Amygdala (tissue), 56 donors: ENCODE measurements at places on chromosomes 13 and 19.
A peak's percentile ranks its signal among the peaks of the same experiment; 100 is the strongest.

- no peak for DNase-seq
These were observed 30.1 kb downstream of the EPS15L1 start for GRCh38 chr19:16441661-16442162.

GRCh38 chr13:52954838-52955237, 73.8 kb upstream of the OLFM4 start:
- DNase-seq, result no peak

GRCh38 chr19:16024266-16025107, 51.8 kb upstream of the TPM4 start:
- no peak for DNase-seq

GRCh38 chr13:21124852-21125251, 51.5 kb downstream of the SKA3 start:
- DNase-seq, result peak; percentile 54

DNA sequence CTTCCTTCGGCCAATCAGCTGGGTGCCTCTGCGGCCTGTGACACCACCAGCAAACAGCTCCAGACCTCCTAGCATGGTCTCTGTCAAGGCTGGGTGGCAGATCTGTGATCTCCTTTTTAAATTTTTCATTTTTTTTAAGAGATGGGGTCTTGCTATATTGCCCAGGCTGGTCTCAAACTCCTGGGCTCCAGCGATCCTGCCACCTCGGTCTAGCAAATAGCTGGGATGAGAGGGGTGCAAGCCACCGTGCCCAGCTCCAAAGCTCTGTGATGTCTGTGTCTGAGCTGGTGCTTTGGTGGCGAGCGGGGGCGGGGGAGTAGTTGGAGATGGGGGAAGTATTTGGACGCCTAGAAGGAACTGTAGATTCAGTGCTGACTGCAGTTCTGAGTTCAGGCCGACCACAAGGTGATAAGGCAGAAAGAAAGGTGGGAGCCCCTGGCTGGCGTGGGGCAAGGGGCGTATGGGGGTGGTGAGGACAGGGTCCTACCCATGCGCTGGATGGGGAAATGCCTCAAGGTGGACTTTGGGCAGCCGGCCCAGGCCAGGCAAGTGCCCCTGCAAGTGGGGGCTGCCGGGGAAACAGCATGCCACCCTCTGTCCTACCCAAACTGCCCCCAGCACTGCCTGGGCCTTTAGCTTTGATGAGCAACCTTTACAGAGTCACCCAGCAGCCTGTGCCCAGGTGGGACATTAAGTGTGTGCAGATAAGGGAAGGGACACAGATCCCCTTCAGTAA, 5.5 kb downstream of the DPP9 start:
- DNase-seq, result no peak

DNA sequence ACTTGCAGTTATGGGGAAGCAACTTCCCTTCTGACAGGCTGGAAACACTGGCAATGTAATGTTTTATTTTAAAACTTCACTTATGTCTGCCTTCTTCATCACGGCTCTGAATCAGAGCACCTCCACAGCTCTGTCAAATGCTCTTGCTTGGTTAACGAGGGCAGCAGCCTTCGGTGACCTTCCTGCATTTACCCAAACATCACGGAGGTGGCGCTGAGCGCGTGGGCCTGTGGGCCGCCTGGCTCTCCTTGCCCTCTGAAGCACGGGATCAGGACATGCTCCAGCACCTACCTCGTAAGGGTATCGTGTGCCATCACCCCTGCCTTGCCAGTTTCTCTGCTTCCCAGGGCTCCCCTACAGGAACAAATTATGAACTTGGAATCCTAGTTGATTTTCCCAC, 310.0 kb downstream of the TEX29 start:
- no peak for DNase-seq

DNA sequence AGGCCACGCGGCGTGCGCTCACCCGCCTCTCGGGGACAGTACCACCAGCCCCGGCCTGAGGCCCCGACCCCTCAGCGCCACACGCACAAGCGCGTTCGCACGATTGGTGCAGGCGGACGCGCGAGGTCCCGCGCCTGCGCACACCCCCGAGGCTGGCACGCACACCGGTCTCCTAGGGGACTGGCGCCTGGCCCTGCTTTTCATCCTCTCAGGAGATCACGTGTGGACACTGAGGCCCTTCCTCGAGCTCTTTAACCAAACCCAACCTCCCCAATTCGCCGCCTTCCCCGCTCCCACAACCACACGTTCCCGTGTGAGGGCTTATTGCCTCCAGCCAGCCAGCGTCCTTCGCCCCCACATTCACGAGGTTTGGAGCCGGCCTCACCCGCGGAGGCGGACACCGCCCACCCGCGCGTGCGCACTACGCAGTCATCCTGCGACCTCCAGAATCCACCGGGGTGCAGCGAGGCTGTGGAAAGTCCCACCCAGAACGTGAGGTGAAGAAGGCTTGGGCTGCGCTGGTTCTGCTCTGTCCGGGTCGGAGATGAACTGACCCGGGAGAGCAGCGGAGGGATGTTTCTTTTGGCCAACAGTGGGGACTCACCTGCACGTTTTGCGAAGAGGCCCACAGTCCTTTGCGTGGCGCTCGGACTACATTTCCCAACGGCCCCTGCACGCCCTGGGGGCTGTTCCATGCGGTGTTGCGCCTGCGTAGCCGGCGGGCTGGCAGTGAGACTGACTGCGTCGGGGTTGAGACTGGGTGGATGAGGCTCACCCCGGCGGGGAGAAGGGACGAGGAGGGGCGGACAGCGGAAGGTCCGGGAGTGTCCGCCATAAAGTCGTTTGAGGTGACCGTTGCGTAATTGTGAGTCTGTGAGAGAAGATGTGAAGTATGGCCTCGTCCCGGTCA, 539 bp upstream of the ZNF667 start:
- DNase-seq, result peak; percentile 92

DNA sequence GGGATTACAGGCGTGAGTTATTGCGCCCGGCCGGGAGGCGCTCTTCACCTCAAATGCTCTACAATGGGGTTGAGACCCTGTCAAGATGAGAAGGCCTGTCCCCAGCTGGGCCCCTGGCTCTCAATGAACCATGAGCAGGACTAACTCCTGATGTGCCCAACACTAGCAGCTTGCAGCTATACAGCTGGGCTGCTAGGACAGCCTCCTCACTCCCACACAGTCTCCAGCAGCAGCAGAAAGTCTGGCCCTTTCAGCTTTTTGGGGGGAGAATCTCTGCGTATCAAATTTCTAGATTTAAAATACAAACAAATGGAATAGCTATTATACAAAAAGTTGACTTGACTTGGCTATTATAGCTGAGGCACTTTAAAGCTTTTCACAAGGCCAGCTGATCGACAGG, 30.2 kb downstream of the TMTC4 start:
- DNase-seq, result no peak

- no peak for DNase-seq
These were observed 55.8 kb upstream of the RFXAP start for GRCh38 chr13:36763126-36763722.

- no peak for DNase-seq
These were observed 11.6 kb downstream of the ZNF160 start for GRCh38 chr19:53091413-53092254.

DNA sequence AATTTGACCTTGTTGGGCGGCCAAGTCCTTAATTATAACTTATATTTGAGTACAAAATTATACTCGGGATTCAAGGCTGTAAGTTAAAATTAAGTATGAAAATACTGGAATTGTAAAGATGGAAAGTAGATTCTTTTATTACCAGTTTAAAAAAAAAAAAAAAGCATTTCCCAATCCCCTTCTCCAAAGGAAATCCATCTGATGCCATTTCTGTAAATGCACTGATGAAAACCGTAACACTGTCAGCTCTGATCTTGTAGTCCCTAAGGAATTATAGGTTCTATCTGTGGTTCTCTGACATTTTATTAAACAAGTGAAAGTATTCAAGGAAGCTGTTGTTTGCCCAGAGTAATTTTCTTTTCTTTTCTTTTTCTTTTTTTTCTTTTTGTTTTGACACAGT, 41.6 kb upstream of the HNRNPA1L2 start:
- DNase-seq, result no peak

- DNase-seq, result no peak
These were observed 5.2 kb downstream of the FAAP24 start for GRCh38 chr19:32977280-32977679.

GRCh38 chr13:27170221-27170515, 1.4 kb downstream of the USP12 start:
- DNase-seq, result no peak

DNA sequence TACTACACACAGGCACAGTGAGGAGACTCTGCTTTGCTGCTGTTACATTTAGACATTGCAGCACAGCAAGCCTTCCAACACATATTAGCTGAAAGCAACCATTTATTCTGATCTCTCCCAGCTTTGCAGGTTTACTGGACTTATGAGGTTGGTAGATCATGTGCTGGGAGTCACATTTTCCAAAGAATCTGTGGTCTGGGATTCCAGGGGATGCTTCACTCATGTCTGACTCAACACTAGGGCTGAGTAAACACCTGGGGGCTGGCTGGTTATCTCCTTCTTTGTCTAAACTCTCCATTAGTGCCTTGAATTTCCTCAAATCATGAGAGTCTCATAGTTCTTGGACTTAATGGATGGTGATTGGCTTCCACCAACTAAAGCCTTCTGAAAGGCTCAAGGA, 5.4 kb upstream of the LGALS13 start:
- no peak for DNase-seq

- no peak for DNase-seq
These were observed 27.2 kb upstream of the WDR18 start for GRCh38 chr19:956766-957440.

DNA sequence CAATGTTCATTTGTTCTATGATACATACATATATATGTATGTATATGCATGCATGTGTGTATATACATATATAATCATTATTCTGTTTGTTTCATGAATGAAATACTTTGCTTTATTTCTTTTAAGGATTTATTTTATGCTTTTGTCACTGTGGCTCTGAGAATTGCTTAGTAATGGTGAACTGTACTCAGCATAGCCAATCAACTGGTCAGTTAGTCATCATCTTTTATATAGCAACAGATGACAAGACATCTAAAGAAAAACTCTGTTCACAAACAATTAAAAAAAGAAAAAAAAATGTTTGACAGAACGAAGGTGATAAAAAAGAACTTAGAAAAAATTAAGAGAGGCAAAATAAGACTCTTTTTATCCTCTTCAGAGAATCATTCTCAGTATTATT, 1440.3 kb downstream of the PCDH9 start:
- DNase-seq, result no peak

- DNase-seq, result no peak
These were observed 79.2 kb upstream of the SCEL start for GRCh38 chr13:77456271-77456670.

GRCh38 chr19:42528354-42529247, at the start of gene CEACAM1:
Gene CEACAM1, minus strand, starts transcription at chr19:42528481. Its CDS starts 107 bp downstream, at chr19:42528374.
- no peak for DNase-seq

GRCh38 chr19:55606471-55606787, 982 bp downstream of the ZNF865 start:
- DNase-seq, result no peak

DNA sequence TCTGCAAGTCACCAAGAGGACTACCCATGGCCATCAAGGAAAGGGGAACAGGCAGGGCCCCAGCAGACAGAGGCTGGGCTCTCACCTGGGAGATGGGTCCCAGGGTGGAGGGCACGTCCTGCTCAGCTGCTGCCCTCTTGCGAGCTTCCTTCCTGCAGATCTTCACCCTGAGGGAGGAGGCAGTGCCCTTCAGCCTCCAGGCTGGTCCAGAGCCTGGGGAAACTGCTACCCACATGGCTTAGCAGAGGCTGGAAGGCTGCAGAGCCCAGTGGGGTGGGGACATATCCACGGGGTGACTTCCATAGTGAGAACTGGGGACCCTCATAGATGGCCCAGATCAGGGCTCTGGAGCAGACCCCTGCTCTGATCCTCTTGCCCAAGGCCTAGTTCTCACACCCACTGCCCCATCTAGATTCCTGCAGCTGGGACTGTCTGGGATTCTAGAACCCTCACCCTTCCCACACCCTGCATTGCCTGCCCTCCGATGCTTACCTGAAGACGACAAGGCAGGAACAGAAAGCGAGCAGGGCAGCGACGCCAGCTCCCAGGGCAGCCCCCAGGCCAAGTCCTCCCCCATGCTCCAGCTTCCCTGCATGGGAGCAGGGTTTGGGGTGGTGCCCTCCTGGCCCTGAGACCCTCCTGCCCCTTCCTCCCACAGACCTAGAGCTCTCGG, 9.0 kb downstream of the SIGLEC11 start:
- no peak for DNase-seq

GRCh38 chr13:94268661-94269060, 210.8 kb downstream of the DCT start:
- no peak for DNase-seq

- no peak for DNase-seq
These were observed 580 bp upstream of the TEKTIP1 start for GRCh38 chr19:3538258-3538929.

GRCh38 chr19:1214862-1215731, 9.5 kb downstream of the STK11 start:
- no peak for DNase-seq

DNA sequence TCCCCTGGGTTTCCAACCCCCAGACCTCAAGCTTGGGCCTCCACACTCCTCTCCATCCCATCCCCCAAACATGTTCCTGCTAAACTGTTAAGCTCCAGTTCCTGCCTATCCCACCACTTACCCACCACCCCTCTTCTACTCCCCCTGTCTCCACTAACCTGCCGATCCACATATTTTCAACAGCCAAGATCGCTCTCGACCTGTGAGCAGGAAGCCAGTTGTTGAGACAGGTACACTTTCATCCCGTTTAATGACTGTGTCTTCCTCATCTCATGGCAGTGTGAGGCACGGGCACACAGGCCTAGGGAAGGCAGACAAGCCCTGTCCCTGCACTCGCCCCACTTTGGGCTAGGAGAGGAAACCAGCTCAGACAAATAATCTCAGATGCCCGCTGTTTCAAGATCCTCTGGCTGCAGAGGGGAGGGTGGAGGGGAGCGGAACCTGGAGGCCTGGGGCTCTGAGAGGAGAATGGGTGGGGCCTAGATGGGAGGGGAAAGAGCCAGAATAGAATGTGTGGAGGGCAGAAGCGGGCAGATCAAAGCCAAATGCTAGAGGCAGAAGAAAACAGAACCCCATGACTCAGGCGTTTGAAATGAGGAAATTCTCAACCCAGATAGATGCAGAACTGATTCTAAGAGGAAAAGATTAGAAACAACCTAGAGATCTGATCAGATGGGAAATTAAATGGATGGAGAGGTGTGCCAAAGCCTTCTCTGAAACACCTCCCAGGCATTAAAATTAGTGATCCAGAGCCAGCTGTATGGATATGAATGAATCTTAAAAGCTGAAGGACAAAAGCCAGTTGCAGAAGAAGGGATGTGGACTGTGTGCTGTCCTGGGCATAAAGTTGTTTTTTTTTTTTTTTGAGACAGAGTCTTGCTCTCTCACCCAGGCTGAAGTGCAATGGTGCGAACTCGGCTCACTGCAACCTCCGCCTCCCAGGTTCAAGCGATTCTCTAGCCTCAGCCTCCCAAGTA, 16.9 kb upstream of the CYP2S1 start:
- peak; percentile 11 for DNase-seq

- no peak for DNase-seq
These were observed 11.3 kb upstream of the CELF5 start for GRCh38 chr19:3213159-3213558.
